ENCODE measurements at places on chromosomes 2 and 18.
A peak's percentile ranks its signal among the peaks of the same experiment; 100 is the strongest.

DNA sequence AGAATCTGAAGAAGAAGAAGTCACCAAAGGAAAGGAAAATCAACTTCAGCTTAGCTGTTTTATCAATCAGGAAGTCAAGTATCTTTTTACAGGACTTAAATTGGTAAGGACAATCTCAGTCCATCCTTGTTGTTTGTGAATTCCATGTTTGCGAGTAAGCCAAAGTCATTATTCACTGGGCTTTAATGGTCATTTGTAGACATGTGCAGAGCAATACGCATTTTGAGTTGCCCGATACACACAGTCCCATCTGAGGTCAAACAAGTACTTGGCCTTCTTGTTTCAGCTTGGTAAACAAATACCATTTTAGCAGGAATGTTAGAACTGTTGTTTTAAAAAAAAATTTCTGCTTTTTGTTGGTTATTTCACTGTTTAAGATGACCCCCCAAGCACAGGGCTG is 40.9 kb downstream of the USP14 start:
- DNase-seq: no peak

GRCh38 chr18:67194886-67195285 is 321.6 kb downstream of the DSEL start:
- no peak for DNase-seq

- no peak for DNase-seq
These were observed 127.0 kb downstream of the ST6GAL2 start for GRCh38 chr2:106758901-106759497.

- no peak for DNase-seq
These were observed 22.3 kb upstream of the VPS4B start for GRCh38 chr18:63444580-63444979.

GRCh38 chr2:150572961-150573395 is 85.5 kb upstream of the RND3 start:
- DNase-seq: no peak

DNA sequence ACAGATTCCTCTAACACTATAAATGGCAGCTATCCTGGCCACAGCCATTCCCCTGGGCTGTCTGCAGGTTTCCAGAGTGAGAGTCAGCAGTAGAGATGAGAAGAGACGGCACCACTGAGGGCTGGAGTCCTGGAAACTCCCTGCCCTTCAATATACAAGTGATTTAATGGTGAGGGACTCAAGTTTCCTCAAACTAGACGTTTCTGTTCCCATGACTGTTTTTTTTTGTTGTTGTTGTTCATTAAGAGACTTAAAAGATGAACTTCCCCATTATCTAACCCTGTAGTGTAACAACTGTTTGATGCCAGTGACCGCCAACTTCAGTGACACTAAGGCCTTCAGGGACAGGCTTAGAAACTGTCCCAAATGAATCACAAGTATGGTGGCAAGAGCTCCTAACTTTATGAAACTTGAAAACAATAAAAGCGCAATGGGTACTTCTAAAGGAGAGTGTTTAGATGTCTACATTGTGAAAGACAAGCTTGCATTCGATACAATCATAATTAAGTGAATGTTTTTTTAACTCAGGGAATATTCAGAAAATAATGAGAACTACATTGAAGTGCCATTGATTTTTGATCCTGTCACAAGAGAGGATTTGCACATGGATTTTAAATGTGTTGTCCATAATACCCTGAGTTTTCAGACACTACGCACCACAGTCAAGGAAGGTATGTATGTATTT is 34.0 kb downstream of the IL1R2 start:
- DNase-seq: no peak

- no peak for DNase-seq
These were observed 40.0 kb downstream of the ITGA6 start for GRCh38 chr2:172467382-172467781.

- peak; percentile 48 for DNase-seq
These were observed 3.0 kb downstream of the HPCAL1 start for GRCh38 chr2:10305715-10306114.

GRCh38 chr18:78159397-78159796 is 820.2 kb upstream of the SALL3 start:
- DNase-seq: no peak

DNA sequence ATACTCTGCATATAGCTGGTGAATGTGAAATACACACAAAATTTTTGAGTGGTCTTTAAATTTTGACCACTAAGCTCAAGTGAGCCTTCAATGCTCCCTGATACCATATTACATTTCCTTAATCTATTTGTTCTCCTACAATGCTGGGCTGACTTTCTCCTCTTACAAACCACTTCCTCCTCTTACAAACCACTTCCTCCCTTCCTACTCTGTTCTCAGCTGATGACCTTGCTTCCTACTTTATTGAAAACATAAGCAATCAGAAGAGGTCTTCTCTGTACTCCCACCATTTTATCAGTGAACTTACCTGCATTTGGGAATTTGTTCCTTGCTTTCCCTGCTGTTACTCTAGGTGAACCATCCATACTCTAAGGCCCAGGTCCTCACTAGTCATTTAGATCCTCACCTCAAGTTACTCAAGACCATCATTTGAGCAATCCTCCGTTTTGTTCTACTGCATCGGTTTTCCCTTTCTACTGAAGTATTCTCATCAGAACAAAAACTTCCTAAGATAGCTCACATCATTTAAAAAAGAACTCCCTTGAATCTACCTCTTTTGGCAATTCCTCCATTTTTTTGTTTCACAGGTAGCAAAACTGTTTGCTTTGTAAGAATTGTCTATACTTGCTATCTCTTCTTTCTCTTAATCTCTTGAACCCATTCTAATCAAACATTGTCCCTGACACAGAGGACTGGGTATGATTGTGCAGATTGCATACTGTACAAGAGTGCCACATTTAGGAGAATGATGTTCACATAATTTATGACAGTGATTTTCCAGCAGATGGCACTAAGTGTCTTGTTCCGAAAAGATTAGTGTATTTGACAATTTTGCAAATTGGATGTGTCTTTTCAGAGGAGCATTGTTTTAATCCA is 96.5 kb downstream of the EPB41L5 start:
- DNase-seq: no peak

- no peak for DNase-seq
These were observed 89.4 kb downstream of the PMS1 start for GRCh38 chr2:189873696-189874095.

DNA sequence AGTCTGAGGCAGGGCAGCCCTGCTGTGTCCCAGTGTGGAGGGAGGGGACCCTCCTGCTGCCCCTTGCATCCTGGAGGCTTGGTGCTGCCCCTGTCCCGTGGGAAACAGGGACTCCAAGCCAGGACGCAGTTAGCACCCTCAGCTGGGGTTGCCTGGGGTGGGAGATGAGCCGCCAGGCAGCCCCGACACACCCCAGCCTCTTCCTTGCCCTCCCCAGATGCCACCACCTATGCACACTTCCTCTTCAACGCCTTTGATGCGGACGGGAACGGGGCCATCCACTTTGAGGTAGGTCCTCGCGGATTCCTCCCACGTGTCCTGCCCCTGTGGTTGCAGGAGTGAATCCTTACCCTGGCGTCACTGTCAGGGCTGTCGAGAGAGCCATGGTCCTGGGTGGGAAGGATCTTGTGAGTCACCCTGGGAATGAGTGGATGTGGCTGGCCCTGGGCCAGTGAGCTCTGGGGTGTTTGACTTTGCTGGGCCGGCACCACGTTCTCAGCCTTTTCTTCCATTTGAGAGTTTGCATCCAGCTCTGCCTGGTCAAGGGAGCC is 27.5 kb upstream of the FAHD2A start:
- DNase-seq: no peak

DNA sequence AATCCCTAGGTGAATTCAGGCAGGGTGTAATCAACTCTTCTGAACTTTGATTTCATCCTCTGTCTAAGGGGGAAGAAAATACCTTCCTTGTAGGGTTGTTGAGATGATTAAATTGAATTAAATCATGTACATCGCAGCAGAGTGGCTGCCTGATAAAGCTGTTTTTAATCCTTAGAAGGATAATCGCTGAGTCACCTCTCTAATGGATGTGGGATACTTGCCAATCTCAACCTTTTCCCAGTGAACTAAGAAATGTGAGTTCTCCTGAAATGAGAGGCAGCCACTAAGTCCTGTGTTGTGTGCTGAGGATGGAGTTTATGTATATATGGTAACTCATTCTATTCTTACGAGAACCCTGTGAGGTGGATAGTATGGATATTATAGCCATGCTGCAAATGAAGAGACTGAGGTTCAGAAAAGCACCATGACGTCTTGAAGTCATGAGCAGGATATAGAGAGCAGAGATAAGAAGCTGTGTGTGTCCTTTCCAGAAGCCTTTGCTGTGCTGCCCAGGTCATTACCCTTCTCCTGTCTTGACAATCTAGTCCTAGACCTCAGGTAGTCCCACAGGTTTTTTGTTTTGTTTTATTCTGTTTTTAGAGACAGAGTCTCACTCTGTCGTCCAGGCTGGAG is 93.3 kb downstream of the HNRNPLL start:
- no peak for DNase-seq

- DNase-seq: no peak
These were observed 26.0 kb upstream of the RUFY4 start for GRCh38 chr2:218043100-218043499.

DNA sequence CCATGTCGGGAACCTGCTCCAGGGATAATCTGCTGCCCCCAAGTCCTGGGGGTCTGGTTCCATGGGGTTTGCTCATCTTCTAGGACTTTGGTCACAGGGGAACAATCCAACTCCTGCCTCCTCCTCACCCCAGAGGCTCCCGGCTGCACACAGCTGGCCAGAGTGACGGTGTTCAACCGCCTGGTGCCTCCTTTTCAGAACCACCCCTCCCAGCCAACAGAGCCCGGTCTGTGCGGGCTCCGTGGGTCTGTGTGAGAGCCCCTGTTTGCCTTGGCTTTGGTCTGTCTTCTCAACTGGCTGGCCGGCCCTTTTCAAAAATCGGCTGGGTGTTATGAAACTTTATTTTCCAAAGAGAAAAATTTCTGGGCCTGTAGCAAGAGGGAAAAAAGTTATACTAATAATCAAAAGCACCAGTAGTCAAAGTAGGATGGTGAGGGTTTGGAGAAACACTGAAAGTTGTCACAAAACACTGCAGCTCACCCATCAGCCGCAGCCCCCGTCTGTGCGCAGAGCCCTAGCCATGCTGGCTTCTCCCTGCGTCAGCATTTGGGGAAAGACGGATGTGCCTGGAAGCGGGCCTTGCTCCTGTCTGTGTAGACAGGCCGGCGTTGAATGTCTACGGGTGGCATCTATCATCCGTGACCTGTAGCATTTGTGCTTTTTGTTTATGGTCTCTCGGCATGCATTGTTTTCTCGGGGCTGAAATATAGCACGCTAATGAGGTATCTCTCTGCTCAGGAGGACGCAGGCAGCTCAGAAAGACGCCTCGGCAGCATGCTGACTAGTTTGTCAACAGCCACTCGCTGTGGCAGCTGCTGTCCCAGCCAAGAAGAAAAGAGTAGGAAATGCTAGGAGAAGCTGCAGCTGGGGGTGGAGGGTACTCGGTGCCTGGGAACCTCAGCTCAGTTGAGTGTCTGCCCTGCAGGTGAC is 138.6 kb downstream of the GLI2 start:
- no peak for DNase-seq

DNA sequence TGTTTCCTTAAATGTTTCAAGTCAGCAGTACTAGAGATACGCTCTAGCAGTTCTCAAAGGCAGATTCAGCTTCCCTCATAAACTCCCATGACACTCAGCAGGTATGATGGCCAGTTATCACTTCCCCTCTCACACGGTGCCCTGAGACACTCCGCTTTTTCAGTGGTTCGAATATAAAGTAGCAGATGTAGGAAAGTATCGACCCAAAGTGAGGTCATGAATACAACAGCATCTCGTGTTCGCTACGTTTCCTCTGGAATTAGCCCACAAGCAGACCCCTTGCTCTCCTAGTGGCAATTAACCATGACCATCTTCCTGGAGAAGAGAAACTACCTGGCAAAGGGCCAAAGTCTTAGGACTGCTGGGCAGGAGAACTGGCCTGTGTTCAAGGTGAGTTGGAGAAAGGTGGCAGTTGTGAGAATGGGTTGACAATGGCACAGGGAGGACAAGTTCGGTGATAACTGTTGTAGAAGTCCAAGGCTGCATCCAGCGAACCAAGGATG is 9.3 kb upstream of the AGBL5 start:
- no peak for DNase-seq

DNA sequence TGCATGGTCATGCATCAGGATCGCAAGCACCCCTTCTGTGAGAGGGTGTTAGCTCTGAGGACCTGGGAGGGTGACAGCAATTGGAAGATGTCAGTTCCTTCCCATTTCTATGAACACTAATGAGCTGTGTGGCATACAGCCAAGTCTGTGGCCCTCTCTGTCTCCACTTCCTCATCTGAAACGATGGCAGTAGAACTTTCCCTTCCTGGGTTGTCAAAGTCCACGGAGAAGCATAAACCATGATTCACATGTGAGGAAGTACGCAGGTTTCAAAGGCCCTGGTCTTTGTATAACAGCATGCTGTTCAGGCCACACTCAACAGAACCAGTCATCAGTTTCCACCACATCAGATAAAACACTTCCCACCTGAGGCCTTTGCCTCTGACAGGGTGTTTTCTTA is 167.4 kb upstream of the RAB6C start:
- DNase-seq: no peak

DNA sequence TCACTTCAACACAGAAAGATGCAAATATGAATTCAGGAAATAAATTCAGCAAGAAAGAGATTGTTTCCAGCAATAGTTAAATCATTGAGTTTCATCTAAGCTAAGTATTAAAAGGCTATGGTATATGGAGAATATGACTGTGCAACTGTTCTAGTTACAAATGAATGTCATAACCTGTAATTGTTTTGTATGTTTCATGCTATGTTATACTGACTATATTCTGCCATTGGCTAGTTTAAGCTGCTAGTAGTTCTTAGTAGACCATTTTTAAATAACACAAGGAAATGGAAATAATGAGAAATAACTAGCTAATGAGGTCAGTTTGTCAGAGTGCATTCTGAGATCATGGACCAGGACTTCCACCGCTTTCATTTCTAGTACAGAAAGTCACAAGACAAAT is 1154.9 kb upstream of the TMEFF2 start:
- DNase-seq: no peak

DNA sequence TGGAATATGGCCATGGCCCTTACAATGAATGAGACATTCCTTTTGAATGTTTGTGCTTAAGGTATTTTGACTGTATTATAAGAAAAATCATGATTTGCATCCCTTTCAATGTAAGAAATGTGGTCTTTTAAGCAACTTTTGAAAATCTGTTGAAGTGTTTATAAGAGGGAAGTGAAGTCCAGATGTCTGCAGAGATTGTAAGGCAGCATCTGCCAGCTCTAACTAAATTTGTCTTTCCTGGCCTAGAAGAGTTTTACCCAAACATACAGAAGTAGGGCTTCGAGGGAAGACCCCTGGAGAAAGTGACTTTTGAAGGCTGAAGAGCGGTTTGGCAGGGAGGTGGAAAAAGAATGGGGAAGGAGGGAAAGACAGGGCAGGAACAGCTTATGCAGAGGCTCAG is 12.2 kb downstream of the EML6 start:
- no peak for DNase-seq

- DNase-seq: no peak
These were observed 287.0 kb downstream of the NDUFA10 start for GRCh38 chr2:239738159-239738558.

DNA sequence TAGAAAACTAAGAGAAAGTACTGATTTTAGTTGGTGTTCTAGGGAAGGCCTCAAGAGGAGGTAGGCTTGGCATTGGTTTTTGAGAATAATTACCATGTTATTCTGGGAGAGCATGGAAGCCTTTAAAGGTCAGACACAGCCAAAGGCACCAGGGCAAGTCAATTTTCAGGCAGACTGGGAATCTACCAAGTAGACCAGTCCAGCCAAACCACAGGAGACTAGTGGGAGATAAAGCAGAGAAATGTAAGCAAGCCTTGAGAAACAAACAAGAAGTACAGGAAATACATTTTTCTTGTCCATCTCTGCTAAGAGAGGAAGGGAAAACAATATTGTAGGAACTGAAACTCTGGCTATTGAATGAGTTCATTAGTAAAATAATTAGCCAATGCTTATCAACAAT is 5.5 kb upstream of the CCDC68 start:
- DNase-seq: no peak

- no peak for DNase-seq
These were observed 38.5 kb downstream of the UPP2 start for GRCh38 chr2:158140201-158140600.
